ENCODE measurements at places on chromosomes 3 and 15. TPM values are rescaled to one million over a fixed set of nuclear protein-coding genes. Genes with fewer than 3 reads are reported as not detected.
A peak's percentile ranks its signal among the peaks of the same experiment; 100 is the strongest.

Gene EIF2A
- 73.1 TPM for total RNA-seq

DNA sequence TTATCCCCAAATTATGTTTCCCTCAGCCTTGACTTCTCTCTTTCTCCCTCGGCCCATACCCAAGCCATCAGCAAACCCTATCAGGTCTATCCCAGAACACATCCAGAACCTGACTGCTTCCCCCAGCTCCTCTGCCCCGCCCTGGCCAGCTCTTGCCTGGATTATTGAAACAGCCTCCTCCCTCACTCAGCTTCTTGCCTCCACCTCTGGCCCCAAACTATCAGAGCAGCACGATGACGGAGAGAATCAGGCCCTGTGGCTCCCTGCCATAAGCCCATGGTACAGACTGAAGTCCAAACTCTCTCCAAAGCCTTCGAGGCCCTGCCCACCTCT, 105.3 kb upstream of the LINGO1 start:
- DNase-seq: no peak

DNA sequence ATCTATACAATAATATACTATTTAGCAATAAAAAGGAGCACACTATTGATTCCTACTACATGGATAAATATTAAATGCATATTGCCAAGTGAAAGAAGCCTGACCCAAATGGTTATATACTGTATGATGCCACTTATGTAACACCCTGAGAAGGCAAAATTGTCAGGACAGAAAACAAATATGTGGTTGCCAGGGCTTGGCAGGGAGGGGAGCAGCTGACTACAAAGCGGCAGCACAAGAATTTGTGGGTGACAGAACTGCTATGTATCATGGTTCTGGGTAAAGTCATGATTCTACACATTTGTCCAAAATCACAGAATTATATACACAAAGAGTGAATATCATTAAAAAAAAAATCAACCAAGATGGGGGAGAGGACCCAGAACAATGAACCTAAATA, 22.5 kb downstream of the TBC1D2B start:
- no peak for DNase-seq

Gene PLA2G4E
- not detected for total RNA-seq

DNA sequence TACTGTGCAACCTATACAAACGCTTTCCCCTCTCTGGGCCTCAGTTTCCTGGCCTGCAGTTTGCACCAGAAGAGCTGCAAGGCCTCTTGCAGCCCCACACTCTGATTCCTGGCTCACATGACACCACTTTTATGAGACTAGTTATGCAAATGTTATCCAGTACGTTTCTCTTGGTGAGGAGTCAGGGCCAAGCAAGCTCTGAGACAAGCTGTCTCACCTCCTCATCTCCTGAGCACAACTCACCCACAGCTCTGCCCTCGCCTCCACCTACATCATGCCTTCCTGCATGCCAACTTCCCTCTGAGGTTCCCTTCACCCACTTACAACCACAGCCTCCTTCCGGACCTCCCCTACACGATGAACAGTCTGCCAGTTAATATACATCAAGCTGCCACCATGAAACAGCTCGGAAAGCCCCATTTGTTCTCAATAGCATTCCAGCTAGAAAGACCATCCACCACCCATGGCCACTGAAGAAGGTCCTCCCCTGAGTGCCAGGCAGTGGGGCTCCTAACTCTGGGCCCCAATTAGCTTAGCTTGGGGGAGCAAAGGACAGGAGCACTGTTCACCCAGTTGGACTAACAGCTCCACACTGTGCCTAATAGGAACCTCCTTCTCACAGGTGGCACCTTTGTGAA, 25.0 kb downstream of the CRYGS start:
- no peak for DNase-seq

GRCh38 chr3:37745076-37745475, 116.6 kb upstream of the CTDSPL start:
- DNase-seq: no peak

GRCh38 chr15:91335702-91336101, 235.6 kb downstream of the SV2B start:
- no peak for DNase-seq

GRCh38 chr15:64247906-64248541, 85.2 kb upstream of the PPIB start:
- DNase-seq: no peak

GRCh38 chr3:194235160-194235559, 99.2 kb downstream of the HES1 start:
- DNase-seq: no peak

Gene MKRN2OS
- not detected for total RNA-seq

GRCh38 chr3:193744048-193744821, 151.2 kb downstream of the OPA1 start:
- DNase-seq: no peak

Gene ZNF662
- 9.8 TPM for total RNA-seq

DNA sequence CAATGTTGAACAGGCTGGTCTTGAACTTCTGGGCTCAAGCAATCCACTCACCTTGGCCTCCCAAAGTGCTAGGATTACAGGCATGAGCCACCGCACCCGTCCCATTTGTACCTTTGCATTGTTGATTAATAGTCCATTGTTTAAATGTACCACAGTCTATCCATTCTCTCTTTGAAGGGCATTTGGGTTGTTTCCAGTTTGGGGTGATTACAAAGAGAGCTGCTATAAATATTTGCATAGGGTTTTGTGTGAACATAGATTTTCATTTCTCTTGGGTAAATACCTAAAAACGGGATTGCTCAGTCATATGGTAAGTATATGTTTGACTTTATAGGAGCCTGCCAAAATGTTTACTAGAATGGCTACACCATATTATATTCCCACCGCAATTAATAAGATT, 13.7 kb upstream of the PTPRG start:
- no peak for DNase-seq

DNA sequence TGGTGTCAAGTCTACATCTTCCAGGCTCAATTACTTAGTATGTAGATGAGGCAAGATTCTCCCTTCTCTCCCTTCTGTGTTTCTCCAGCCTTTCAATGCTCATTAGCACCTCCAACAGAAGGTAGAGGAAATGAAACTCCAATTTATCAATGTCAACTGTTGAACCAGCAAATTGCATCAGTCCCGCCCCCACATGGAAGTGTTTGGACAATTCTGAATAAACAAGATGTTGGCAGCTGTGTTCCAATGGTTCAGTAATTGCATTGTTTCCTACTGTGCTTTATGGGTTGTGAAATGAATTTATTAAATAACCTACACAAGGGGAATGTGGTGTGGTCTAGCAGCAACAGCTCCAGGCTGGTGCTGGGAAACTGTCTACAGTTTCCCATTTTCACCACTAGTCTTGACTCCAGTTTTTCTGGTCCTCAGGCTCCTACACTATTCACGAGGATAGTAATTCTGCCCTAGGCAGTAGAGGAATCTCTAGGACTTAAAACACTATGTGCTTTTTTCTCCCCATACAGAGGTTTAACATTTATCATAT, 91.9 kb downstream of the MB21D2 start:
- no peak for DNase-seq

DNA sequence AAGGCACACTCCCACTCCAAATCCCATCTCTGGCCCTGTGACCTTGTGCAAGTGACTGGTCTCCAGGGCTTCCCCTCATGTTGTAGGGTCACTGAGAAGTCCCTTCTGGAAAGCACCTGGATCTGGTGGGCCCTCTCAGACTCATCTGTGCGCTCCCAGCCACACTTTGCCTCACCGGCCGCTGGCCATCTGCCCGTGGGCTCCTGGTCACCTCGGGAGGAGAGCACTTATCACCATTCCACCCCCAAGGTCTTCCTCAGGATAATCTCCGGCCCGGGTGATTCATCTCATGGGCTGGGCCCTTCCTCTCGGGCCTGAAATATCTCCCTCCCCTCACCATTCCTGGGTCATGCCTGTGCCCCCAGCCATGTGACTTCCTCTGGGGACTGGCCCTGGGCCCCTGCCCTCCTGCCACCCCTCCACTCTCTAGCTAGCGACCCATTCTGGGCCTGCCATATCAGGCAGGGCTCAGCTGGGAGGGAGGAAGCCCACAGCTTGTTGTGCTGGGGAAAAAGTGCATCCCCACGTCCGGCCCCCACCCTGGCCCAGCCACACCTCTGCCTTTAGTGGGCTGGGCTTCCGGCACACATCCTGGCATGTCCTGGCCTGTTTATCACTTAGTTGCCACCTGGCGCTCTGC, 10.6 kb upstream of the WNT7A start:
- no peak for DNase-seq

DNA sequence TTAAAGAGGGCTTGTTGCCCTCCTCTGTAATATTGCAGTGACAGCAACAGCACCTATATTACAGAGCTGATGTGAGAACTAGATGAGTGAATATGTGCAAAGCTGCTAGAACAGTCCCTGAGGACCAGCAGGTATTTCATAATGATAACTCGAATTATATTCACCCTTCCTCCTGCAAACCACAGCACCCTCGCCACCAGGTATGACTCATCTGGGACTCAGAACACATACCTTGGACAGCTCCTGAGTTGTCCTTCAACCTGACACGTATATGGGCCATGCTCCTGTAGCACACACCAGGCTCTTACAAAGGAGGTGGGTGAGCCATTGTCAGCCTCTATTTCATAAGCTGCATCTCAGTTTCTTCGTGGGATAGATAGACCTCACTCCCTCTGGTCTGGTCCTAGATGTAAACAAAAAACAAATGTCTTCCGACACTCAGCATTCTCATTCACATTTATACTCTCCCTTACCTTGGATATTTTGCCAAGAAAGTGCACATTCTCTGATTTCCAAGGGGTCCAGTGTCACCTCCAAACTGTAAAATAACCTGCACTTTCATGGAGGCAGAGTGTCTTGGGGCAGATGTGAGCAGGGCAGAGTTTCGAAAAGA, 124.5 kb downstream of the TLE3 start:
- no peak for DNase-seq

Gene ZNF660
- 6.2 TPM for total RNA-seq

DNA sequence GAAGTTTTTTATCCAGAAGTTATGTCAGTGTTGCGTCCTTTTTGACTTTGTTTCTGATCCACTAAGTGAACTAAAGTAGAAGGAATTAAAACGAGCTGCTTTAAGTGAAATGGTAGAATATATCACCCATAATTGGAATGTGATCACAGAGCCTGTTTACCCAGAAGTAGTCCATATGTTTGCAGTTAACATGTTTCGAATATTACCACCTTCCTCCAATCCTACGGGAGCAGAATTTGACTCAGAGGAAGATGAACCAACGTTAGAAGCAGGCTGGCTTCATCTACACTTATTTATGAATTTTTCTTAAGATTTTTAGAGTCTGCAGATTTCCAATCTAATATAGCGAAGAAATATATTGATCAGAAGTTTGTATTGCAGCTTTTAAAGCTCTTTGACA, 57.6 kb downstream of the DNAH1 start:
- DNase-seq: no peak

- DNase-seq: no peak
These were observed 458.8 kb upstream of the CBLB start for GRCh38 chr3:106327696-106328025.

DNA sequence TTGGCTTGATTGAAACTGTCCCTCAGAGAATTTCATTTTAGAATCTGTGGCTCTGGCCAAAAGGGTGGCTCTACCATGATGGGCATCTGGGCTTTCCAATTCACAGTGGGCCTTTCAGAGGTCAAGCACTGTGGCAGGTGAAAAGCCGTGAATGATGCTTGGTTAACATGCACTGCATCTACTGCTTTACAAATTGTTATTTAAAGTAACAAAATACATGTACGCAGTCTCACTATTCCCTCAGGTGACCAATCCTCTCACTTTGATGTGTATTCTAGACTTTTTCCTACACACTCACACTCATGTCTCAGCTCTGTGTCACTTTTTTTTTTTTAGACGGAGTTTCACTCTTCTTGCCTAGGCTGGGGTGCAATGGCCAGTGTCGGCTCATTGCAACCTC, 70.5 kb downstream of the MGLL start:
- DNase-seq: peak; percentile 11

DNA sequence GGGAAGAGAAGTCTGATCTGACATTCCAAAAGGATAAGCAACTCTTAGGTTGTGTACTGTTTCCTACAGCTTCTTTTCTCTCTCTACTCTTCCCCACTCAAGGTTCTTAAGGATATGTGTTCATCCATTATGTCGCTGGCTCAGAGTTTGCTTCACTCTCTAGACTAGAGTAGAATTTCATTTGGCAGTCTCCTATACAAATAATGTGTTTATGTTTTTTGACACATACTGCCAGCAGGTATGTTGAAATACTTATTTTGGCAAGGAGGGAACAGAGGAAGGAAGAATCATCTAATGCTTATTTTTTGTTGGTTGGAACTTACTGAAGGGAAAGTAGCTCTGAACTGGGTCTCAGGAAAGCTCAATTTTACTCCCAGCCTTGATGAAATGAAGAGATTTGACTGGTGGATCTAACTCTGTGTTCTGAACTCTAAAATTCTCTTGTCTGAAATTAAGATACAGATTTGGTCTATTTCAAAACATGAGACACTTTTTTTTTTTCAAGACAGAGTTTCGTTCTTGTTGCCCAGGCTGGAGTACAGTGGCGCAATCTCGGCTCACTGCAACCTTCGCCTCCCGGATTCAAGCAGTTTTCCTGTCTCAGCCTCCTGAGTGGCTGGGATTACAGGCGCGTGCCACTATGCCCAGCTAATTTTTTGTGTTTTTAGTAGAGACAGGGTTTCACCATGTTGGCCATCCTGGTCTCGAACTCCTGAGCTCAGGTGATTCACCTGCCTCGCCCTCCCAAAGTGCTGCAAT, 7.6 kb upstream of the EMC3 start:
- DNase-seq: no peak

Gene SLC28A1
- 0.24 TPM for total RNA-seq

GRCh38 chr3:156033428-156033827, 87.0 kb upstream of the KCNAB1 start:
- DNase-seq: no peak

DNA sequence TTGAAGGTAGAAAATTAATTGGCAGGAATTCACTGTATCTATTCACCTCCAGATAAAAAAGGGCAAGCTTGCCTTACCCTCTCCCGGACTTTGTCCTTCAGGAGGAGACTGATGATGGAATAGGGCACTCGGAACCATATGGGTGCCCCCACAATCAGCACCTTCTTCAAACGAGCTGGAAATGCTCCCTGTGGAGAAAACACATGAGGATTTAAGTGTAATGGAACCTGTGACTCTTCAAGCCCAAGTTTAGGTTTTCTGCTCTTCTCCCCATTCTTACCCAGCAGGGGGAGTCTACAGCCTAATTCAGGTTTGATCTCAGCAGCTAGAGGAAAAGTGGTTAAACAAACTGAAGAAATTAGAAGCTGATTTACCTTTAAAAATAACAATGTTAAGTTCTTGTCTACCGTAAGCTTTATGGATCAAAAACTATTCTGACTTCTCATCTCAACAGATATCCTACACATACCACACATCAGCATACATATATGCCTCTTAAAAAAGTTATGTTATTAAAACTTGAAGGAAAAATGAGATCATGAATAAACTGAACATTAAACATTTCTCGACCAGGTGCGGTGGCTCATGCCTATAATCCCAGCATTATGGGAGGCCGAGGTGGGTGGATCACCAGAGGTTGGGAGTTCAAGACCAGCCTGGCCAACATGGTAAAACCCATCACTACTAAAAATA, 57.5 kb upstream of the SIN3A start:
- no peak for DNase-seq
